Suprapubic skin (tissue), 4 donors: ENCODE measurements at places on chromosomes 2 and 18.

- no peak for DNase-seq
Measured at GRCh38 chr2:85635011-85635410, 19.0 kb downstream of the USP39 start.

GRCh38 chr2:159798376-159798725 is 343 bp upstream of the CD302 start:
- no peak for DNase-seq

GRCh38 chr2:224412141-224413015 is 10.5 kb upstream of the FAM124B start:
- DNase-seq: no peak

DNA sequence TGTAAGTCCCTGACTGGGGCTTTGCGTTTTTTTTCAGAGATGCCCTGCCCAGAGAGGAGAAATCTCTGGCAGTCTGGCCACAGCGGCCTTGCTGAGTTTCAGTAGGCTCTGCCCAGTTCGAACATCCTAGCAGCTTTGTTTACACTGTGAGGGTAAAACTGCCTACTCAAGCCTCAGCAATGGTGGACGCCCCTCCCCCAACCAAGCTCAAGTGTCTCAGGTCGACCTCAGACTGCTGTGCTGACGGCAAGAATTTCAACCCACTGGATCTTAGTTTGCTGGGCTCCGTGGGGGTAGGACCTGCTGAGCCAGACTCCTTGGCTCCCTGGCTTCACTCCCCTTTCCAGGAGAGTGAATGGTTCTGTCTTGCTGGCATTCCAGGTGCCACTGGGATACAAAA is 31.7 kb downstream of the L3MBTL4 start:
- DNase-seq: no peak

DNA sequence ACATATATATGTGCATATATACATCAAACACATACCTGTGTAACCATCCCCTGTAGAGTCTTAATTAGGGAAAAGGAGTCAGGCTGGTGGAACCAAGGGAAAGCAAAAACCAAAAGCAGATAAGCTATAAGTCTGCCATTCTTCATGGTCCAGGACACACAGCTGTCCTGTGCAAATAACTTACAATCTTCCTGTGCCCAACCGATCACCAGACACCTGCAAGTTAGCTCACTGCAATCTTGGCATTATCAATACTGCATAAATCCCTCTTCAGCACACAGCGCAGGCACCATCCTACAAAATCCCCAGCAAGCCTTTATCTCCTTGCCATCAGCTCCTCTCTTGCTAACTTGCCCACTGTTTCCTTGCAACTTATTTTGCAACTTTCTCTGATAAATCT is 60.8 kb upstream of the DYNAP start:
- no peak for DNase-seq

DNA sequence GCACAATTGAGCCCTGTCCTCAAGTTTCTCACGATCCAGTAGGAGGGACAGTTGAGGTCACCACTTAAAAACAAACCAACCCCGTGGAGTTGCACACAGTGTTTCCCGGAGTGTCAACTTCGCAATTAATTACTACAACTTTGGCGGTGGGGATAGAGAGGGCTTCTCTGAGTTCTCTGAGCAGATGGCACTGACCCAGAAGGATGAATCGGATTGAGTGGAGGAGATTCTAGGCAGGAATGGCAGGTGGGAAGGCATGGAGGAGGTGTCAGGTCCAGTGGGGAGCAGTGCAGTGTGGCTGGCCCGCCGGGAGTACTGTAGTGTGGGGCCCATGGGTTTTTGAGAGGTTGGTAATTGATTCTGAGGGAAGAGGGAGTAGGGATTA is 12.0 kb downstream of the SIX3 start:
- no peak for DNase-seq

GRCh38 chr2:168025487-168026202 is 221.8 kb downstream of the STK39 start:
- DNase-seq: no peak
